Fibroblast of skin of abdomen (primary cell): ENCODE measurements at places on chromosomes 11 and 22.
A peak's percentile ranks its signal among the peaks of the same experiment; 100 is the strongest.

GRCh38 chr11:85884581-85885021 lies 29.4 kb downstream of the CCDC83 start:
- DNase-seq, result peak; percentile 4

DNA sequence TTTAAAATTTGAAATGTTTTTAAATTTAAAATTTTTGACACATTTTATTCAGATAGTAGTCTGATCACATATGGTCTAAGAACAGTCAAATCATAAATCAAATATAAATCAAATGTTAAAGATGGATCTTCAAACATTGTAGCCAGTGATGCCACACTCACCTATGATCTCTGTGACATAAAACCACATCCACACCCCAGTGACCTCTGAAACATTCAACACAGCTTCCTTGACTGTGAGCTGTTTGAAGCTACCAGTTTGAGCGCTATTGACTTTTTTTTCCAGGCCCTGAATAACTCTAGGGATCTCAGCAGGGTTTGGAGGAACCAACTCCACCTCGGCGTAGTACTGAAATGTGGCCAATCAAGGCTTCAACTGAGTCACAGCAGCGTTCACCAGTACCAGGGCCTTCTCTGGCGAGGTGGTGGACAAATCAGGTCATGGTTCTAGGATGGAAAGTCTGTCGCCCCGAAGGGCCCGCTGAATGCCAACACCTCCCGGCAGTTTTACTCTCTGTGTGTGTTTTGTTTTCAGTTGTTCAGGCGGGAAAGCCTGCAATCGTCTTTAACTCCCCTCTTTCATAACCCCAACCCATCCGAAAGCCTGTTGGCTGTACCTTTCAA lies 4.3 kb upstream of the MARK2 start:
- no peak for DNase-seq

DNA sequence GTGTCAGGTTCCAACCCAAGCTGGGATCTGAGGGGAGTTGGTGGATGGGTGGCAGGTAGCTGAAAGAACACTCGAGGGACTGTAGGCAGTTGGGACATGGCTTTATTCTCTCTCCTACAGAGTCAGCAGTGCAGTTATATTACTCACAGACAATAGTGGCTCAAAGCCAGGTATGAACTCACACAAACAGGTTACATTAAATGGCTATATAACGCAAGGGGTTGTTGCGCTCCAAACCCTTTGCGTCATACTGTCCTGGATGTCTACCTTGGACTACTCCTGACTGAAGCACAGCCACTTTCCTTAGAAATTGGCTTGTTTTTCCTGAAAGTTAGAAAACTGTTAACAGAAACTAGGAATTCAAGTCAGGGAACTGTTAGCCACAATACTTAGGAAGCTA lies 66.4 kb upstream of the OR4B1 start:
- DNase-seq, result no peak

GRCh38 chr11:124894606-124895430 lies 2.8 kb downstream of the ROBO4 start:
- no peak for DNase-seq

GRCh38 chr22:23305321-23305910 lies 125.1 kb downstream of the BCR start:
- peak; percentile 27 for DNase-seq

- DNase-seq, result no peak
Observed at GRCh38 chr11:122754553-122755322, 83.6 kb upstream of the CRTAM start.

- DNase-seq, result no peak
Observed at GRCh38 chr11:30015725-30016412, 961 bp downstream of the KCNA4 start.

GRCh38 chr11:72741849-72742512 lies 10.2 kb downstream of the ARAP1 start:
- no peak for DNase-seq

- peak; percentile 58 for DNase-seq
Observed at GRCh38 chr22:36757668-36758211, 18.2 kb downstream of the IFT27 start.

GRCh38 chr11:125372911-125373310 lies 123.2 kb downstream of the FEZ1 start:
- no peak for DNase-seq

DNA sequence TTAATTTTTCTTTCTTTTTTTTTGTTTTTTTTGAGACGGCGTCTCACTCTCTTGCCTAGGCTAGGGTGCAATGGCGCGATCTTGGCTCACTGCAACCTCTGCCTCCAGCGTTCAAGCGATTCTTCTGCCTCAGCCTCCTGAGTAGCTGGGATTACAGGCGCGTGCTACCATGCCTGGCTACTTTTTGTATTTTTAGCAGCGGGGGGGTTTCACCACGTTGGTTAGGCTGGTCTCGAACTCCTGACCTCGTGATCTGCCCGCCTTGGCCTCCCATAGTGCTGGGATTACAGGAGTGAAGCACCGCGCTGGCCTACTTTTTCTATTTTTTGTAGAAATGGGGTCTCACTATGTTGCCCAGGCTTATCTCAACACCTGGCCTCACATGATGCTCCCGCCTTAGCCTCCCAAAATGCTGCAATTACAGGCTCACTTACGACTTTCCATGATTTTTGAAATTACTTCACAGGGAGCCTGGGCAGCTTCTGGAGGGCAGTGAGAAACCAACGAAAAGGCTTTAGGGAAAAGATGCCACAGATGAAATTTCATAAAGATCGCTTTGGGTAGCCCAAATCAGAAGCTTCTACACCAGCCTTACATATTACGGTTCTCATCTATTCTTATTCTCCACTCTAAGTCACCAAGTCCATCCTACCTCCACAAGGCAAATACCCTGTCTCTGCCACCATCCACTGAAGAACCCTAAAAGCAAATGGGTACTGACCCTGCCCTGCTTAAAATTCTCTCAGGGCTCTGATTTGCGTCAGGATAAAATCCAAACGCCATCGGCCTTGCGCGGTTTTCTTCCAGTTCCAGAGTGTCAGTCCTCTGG lies 866 bp upstream of the RRM1 start:
- peak; percentile 14 for DNase-seq

DNA sequence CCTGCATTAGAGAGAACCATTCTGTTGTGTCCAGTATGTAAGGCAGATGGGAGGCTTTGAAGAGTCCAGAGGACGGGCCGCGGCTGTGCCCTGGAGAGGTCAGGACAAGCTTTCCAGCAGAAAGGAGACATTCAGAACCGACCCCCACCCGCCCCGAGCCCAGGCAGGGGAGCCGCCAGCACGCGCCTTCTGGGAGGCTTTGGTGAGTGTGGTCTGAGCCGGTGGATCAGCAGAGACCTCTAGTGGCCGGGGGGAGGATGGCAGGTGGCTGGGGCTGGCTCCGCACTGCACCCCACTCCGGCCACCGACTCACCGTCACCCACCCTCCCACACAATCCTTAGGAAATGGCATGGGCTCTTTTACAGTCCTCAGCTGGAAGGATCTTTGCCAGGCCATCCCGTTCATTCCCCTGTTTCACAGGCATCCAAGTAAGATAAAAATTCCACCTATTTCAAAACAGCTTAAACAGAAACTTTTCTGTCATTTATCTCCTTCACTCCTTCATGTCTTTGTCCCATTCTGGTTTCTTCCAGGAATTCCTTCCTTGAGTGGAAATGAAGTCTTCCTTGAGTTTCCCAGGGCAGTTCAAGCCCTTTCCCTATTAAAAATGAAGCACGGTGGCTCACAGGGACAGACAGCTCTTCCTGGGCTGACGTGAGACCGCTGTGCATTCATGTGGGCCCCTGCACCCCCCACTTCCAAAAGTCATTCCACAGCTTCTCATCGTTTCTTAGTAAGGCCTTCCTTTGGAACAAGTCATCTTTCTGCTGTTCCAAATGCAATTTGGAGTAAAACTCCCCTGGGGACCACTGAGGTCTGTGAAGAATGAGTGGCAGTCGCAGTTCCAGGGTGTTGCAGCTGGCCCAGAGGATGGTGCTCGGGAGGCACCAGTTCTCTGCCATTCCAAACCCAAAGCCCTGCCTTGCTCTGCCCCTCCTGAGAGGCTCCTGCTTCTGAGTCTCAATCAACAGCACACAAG lies 91.0 kb downstream of the FEZ1 start:
- DNase-seq, result peak; percentile 45

GRCh38 chr22:50306753-50307749 lies at the start of gene PLXNB2:
TSS of gene PLXNB2 (minus strand) at chr22:50307646. CDS start at chr22:50290584, 17,062 bp downstream.
- peak; percentile 82 for DNase-seq

DNA sequence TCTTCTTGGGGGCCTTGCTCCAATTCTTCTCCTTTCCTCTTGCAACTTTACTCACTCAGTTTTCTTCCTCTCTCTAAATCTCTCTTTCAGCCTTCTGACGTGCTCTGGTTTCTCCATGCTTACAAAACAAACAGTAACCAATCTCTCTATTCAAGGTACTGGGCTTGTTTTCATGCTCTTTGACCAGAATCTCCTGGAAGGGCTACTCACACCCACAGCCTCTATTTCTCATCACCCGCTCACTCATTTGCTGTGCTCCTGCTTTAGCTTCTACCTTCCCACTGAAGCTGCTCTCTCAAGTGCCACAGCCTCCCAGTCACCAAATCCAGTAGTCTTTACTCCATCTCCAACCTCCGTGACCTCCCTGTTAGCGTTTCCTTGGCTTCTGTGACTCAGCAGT lies 60.4 kb downstream of the SERGEF start:
- DNase-seq, result no peak

DNA sequence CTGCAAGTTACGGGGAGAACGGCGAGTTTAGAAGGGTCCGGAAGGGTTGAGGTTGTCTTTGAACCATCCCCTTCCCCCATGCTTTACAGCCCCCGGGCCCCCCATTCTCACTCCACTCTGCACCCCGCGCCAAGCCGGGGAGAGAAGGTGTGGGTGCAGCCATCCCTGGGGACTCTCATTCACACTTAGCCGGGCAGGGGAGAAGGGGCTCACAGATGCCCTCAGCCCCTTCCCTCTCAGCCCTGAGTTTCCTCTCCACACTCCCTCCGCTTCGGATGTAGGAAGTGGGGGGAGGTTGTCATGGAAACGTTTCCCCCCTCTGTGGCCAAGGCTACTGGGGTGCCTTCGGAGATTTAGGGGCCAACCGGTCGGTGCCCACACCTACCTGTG lies 334 bp downstream of the CADM1 start:
- DNase-seq, result no peak

GRCh38 chr11:21615955-21616371 lies 576.9 kb upstream of the ANO5 start:
- DNase-seq, result no peak

DNA sequence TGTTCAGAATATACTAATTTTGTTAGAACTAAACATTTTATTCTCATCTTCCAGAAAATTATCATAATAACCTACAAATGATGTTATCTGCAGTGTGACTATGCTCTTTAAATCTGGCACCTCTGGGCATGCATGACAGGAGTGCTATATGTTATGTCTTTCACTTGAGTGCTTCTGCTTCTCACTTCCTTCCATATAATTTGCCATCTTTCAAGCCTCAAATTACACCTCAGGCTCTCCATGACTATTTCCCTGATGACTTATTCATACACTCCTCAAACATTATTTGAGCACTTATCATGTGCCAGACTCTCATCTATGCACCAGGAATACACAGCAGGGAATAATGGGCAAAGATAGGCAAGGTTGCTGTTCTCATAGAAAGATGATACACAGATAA lies 219.3 kb upstream of the POU2AF2 start:
- DNase-seq, result no peak

- DNase-seq, result no peak
Observed at GRCh38 chr22:20406686-20407408, 12.9 kb downstream of the ZNF74 start.

DNA sequence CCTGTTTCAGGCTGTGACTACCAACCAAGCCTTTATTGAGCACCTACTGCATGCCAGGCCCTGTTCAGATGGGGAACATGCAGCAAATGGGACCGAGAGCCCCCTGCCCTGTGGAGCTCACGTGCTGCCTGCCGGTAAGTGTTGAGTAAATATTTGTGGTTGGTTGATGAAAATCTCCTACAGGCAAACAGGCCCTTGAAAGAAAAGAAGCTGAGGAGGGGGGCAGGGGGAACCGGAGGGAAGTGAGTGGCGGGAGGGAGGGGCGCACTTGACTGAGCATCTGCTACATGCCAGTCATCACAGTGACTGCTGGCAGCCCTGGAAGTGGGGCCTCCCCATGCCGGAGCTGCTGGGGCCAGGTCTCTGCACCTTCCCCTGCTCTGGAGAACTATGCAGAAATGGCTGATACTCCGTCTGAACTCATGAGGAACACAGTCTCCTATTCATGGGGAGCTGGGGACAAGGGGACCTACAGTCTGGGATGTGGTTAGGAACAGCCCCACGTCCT lies 34.2 kb downstream of the MACROD1 start:
- DNase-seq, result no peak

DNA sequence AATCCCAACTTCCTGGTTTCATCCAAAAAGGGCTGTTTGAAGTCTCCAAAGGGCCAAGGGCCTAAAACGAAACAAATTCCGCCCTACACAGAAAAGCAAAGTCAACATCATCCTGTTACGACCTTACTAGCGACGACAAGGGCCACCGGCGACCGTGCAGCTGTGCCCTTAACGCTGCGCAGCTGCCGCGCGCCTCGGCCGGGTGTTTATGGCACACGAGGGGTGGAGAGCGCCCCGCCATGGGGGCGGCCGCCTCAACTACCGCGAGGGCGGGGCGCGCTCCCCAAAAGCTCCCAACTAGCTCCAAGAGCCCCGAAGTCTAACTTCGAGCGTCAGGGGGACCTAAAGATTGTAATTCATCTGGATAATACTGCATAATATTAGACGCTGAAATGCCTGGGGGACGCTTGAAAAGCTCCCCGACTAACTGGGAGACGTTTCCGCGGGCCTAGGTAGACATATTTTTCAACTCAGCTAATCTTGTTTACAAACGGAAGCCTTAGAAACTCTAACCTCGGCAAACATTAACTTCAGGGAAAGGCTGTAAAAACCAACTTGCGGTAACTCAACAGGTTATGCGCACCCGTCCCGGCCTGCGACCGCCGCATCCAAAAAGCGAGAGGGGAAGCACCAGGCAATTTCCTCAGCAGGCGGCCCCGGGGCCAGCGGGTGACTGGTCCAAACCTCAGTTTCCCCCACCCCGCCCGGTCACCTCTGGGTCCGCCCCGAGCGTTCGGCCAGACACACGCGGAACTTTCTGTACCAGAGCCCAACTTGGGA lies 694 bp downstream of the TMEM123 start:
- DNase-seq, result peak; percentile 38

DNA sequence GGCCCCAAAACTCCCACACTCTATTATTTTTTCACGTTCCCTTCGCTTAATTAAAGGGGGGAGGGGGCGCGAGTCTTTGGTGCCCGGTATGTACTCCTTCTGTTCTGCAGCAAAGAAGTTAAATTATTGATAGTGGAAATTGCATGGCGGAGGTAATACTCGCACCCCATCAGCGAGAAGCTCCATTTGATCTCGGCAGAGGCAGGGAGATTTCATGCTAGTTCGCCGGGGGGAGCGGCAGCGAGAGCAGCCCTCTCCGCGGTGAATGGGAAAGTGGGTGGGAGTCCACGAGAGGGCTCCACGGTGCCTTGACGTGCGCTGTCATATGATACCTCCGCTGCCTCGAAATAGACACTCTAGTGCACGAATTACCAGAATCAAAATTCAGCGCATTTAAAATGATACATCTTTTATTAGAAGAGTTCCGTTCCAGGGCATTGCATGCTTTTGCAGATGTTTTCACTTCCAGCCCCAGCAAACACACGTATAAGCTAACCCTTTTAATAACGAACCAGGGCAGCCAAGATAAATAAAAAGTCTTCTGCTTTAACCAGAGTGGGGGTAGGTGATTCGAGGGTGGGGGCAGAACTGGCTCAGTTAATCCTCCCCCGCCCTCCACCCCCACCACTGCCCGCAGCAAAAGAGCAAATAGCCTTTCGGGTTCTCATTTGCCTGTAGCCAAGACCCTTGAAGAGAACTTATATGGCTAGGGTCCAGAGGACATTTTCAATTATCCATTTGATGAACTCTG lies 1.3 kb upstream of the BDNF start:
- DNase-seq, result peak; percentile 80

GRCh38 chr11:85869781-85870180 lies 14.6 kb downstream of the CCDC83 start:
- no peak for DNase-seq
